ENCODE measurements at places on chromosomes 4 and X.

GRCh38 chr4:24805067-24805466 lies 9.7 kb downstream of the SOD3 start:
- DNase-seq = no peak

- DNase-seq = no peak
Measured at GRCh38 chr4:3366893-3367775, 74.3 kb downstream of the RGS12 start.

DNA sequence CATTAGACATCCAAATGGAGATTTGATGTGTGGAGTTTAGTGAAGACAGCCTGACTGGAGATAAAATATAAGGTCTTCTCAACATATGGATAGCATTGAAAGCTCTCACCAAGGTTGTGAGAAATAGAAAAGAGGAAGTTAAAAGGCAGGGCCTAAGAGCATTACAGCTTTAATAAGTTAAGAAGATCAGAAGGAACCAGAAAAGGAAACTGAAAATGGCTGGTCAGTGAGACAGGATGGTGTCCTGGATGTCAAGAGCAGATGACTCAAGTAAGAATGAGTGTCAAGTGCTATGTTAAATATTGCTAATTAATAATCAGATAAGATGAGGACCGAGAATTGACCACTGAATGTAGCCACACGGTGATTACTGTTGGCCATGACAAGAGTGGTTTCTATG lies 642.9 kb downstream of the STPG2 start:
- DNase-seq = no peak

DNA sequence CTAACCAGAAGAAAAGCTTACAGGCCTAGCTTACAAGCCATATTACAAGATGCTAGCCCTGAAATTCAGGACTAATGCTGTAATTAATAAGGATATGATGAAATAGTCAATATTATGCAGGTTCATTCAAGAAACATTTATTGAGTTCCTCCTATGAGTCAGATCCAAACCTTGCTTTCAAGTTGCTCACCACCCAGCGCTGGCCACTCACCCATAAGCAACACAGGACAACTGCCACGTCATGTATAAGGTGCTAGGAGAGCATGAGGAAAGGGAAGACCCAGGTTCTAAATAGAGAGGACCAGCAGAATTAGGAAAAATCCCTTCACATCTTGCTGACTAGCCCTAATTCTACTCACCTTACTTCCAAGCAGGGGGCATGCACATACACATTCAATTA lies 23.3 kb downstream of the MAML3 start:
- DNase-seq = no peak

DNA sequence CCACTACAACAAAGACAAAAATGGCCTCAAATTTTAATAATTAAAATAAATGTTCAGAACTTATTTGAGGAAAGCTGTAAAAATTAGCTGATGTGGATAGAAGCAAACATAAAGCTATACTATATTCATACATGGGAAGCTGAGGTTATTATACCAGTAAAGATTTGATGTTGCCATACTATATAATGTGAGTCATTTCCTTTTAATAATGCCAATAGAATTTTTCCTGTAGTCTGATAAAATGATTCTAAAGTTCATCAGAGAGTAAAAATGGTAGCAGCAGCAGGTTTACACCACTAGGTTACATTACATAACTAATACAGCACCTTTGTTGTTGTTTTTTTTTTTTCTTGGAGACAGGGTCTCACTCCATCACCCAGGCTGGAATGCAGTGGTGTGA lies 45.5 kb upstream of the CYP2U1 start:
- no peak for DNase-seq

DNA sequence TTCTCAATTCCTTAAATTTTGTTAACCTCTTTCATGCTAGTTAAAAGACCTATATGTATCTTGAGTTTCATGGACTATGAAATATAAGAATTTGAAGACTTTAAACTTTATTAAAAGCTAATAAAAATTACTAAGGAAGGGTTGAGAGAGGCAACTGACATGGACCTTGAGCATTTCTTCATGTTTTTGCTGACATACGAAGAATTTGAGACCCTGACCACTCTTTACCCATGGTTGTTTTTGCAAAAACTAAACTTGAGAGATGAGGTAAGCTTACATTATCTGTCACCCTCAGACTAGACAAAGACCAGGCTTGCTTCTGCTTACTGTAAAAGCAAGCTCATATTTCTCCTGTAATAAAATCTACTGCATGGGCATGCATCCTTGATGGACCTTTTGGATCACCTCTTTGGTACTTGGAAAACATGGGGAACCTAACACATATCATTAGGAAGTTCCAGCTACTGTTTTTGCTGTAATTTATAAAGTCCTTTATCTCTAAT lies 338.2 kb upstream of the PABPC4L start:
- DNase-seq = no peak

DNA sequence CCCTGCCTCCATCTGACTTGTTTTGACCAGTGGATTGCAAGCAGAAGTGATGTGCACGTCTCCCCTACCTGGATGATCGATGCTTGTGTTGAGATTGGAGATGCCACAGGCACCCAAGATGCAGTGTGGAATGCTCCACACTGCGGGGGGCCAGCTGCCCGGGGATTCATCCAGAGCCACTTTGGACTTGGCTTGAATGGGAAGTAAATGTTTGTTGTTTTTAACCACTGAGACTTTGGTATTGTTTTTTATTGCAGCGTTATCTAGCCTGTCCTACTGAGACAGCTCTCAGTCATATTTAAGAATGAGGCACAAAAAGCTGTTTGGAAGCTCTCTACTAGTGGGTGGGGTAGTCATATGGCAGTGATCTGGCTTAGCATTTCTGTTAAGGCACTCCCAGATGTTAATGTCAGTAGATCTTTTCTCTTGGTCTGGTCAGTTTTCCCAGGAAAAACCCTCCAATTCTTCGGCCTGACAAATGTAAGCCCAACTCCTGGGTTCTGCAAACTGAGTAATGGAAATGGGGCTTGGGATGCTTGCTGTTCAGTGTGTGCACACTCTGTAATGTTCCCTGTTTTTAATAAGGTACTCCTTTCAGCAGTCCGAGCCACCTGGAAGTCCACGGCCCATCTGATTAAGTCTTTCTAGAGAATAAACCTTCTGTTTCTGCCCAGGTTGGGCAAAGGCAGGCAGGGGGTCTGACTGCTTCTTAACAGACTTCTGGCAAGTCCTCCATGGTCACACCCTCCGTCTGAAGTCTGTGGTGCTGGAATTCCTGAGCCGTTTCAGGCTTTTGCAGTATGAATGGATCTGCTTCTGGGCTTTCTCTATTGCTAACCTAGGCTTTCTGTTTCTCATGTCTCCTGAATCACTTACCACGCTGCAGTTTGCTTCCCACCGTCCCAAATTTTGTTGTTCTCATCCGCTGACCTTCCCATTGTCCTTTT lies 74.8 kb downstream of the WWC2 start:
- DNase-seq = no peak

DNA sequence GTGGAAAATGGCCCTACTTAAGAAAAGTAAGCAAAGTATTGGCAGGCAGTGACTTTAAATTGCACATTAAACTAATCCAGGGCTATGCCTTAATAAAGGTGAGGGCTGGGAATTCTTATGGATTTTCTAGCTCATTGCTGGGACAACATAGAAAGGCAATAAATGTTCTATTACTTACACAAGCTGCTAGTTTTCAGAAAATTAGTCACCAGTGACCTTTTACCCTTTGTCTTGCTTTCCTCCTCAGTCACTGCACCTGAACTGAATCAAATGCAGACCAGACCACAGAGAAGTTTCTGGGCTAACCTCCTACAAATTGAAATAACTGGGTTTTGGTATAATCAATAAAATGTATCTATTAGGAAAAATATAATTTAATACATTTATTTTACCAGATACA lies 694.4 kb upstream of the FAM241A start:
- DNase-seq = no peak

- DNase-seq = no peak
Measured at GRCh38 chrX:145818186-145819113, 821 bp downstream of the SLITRK2 start.

GRCh38 chrX:132218100-132218812 lies 991 bp downstream of the RAP2C start:
- DNase-seq = peak; percentile 84

DNA sequence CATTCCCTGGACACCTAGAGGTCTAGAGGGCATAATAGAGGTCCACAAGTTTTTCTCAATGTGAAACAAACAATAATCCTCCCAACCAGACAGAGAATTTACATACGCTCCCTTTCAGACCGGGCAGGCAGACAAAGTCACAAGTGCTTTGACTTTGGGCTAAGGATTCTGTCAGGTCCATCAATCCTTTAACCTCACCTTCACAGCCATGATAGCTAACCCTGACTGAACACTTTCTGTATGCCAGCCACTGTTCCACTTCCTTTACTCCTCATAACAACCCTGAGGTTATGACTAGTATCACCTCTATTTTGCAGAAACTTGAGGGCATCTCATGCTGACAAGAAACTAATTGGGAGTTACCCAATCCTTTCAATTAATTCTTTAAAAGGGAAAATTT lies 118.8 kb upstream of the AFF2 start:
- DNase-seq = peak; percentile 7

All from activated naive CD4-positive, alpha-beta T cell treated with anti-CD3 and anti-CD28 coated beads for 36 hours (primary cell).